ENCODE measurements at places on chromosomes 4 and X.

GRCh38 chrX:107710617-107711391, 64.8 kb downstream of the TSC22D3 start:
- peak; percentile 74 for DNase-seq

GRCh38 chr4:1399508-1400190, 6.6 kb downstream of the NKX1-1 start:
- no peak for DNase-seq

GRCh38 chr4:24433515-24434214, 150.7 kb downstream of the DHX15 start:
- no peak for DNase-seq

- no peak for DNase-seq
These were observed 381.6 kb upstream of the CPEB2 start for GRCh38 chr4:14620567-14621141.

DNA sequence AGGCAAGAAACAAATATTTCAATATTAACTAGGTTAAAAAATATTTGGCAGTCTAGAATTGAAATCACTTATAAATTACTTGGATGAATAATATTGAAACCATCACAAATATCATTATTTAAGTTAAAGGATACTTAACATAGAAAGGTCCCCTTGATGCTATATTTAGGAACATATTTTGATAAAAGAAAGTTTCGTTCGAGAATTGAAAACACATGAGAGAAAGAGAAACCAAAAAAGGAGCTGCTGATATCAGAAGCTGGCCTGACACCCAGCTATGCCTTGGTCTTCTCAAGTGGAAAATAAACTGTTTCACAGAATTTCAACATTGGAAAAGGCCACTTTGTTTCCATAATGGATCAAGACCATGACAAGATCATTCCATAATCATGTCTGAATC, 762.4 kb downstream of the DMD start:
- no peak for DNase-seq

- no peak for DNase-seq
These were observed 16.4 kb downstream of the FAM193A start for GRCh38 chr4:2552806-2553205.

GRCh38 chrX:47143894-47144625, 442 bp downstream of the NDUFB11 start:
- DNase-seq = peak; percentile 47

GRCh38 chrX:111353793-111354192, 58.2 kb downstream of the DCX start:
- DNase-seq = no peak

DNA sequence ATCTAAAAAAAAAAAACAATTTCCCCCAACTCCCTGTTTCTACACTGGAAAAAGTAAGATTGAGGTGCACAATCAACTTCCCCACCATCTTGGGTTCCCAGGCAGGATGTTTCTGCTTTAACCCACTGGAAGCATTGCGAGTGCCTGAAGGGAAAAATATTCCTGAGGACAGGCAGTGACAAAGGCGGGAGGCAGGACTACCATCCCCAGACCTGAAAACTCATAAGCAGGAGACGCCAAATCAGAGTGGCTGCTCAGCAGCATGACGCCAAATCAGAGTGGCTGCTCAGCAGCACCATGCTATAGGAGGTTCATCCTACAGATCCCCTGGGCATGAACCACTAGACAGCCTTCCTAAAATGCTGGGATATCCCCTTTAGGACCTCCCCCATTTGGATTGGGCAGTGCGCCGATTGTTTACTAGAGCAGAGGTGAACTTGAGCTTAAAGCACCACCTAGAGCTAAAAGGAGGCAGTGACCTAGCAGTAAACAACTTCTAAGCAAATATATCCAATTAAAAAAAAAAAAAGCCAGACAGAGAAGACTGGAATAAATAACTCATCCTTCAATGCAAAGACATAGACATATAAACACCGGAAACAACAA, 35.0 kb upstream of the GK start:
- no peak for DNase-seq

- DNase-seq = no peak
These were observed 40.0 kb downstream of the C4orf51 start for GRCh38 chr4:145719752-145720624.

GRCh38 chr4:142144813-142145212, 508.4 kb downstream of the IL15 start:
- no peak for DNase-seq

- DNase-seq = no peak
These were observed 24.4 kb upstream of the GBA3 start for GRCh38 chr4:22668301-22668700.
